K562 (cell line): ENCODE measurements at places on chromosomes 5 and 9. TPM values are rescaled to one million over a fixed set of nuclear protein-coding genes. Genes with fewer than 3 reads are reported as not detected.

Gene LRRTM2
- not detected in 2 replicates for polyA plus RNA-seq

Gene PCDHGA9
- 0.03 TPM in 1 of 2 replicates, not detected in the other for polyA plus RNA-seq

- no peak for DNase-seq
These were observed 165.8 kb downstream of the PTPRD start for GRCh38 chr9:10447036-10447435.

- DNase-seq, result no peak
These were observed 89.0 kb upstream of the NIPBL start for GRCh38 chr5:36787365-36788093.
